Glutamatergic neuron (in vitro differentiated cells): ENCODE measurements at places on chromosomes 16 and 17. TPM values are rescaled to one million over a fixed set of nuclear protein-coding genes. Genes with fewer than 3 reads are reported as not detected.
A peak's percentile ranks its signal among the peaks of the same experiment; 100 is the strongest.

DNA sequence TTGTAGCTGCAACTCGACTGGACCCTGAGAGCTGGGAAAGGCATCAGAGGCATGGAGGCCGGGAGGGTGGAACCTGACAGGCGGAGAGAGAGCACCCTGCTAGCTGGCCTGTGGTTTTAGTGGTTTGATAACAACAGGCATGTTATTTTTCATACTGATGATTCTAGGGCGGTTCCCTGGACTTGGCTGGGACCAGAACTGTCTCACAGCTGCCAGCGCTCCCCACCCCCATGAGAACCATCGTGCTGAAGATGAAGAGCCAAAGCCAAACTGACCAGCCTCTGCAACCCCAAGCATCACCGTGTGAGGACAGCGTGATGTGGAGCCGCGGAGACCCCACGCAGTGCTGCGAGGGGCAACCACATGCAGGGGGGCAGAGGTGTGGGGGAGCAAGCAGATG is 28.5 kb downstream of the MXRA7 start:
- H3K27ac ChIP-seq, result peak overlapping the region; percentile 90
- peaks cover 38% of the 10 kb centered on the region for H3K4me1 ChIP-seq
- peaks cover 11% of the 10 kb centered on the region for H3K27me3 ChIP-seq

DNA sequence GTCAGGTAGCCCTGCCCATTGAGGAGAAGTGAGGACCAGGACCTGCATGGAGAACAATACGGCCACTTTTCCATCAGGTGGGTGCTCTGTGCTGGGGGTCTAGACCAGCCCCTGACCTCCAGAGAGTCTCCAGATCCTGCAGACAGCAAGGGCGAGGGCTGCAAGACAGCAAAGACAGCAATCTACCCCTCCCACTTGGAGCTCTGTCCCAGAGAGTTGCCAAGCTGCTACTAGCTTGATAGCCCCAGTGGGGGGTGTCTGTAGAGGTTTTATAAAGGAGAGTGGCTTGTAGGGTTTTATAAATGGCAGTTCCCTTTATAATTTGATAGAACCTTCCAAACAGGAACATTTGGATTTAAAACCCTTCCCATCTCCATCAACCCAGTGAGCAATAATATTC is 16.7 kb upstream of the SLFN11 start:
- H3K36me3 ChIP-seq, result peaks cover 4% of the 10 kb centered on the region
- H3K4me1 ChIP-seq, result no peaks in the 10 kb centered on the region
- no peak for DNase-seq
- no peak overlapping the region for H3K27ac ChIP-seq
- no peaks in the 10 kb centered on the region for H3K27me3 ChIP-seq

DNA sequence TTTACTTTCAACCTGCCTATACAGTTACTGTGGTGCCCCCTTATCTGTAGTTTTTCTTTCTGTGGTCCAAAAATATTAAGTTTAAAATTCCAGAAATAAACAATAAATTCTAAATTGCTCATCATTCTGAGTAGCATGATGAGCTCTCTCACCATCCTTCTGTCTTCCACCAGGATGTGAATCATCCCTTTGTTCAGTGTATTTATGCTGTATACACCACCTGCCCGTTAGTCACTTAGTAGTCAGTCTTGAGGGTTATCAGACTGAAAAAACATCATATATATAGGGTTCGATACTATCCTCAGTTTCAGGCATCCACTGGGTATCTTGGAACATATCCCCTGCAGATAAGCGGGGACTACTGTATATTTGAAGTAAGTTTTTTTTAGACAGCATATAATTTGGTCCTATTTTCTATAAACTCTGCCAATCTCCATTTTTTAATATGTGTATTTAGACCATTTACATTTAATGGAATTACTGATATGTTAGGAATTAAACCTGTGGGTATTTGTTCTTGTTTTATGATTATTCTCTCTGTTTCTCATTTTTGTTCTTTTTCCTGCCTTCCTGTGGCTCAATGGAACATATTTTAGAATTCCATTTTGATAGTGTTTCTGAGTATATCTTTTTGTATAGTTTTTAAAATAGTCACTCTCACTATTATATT is 31.0 kb downstream of the TBX21 start:
- no peaks in the 10 kb centered on the region for H3K4me1 ChIP-seq
- H3K27me3 ChIP-seq, result no peaks in the 10 kb centered on the region
- no peak overlapping the region for H3K27ac ChIP-seq

Gene GPRC5C
- total RNA-seq, result 93.3 TPM

Gene TBC1D24
- total RNA-seq, result 58.4 TPM
